Ovary (tissue), 10 donors: ENCODE measurements at places on chromosomes 12 and 14. TPM values are rescaled to one million over a fixed set of nuclear protein-coding genes. Genes with fewer than 3 reads are reported as not detected.

DNA sequence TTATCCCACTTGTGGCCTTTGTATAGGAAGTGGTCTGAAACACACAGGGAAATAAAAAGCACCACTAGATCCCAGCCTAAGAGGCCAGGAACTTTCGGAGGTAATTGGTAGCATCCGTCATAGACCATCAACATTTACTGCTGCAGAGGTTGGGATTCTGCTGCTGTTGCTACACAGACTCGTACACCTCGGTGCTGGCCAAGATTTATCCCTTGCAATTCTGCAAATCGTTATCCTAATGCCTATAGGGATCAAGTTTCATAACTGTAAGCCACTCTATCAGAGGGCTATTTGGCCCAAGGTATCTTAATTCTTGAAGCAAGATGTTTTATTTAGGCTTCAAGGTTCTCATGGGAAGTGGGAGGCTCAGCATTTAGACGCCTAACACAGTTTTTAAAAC, 913.6 kb downstream of the GALC start:
- DNase-seq = no peak

DNA sequence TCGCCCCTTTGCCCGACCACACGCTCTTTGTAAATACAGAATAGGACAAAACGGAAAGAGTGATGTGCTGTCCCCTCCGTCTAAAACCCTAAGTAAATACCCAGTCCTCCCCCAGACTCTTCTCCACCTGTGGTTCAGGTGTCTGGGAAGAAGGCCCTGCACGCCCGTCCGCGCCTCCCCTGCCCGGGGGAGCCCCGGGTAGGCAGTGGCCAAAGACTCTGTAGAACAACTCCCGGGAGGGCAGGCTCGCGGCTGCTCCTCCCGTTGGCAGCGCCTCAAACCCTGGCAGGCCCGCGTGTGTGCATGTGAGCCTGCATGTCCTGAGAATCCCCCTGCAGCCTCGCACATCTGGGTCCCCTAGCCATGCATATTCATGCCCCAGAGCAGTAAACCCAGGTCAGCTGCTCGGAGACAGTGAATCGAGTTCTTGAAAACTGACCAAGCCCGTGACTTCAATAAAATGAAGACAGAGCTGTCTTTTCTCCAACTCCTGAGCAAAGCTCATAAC, 165.8 kb downstream of the MON2 start:
- peak; percentile 69 for DNase-seq

DNA sequence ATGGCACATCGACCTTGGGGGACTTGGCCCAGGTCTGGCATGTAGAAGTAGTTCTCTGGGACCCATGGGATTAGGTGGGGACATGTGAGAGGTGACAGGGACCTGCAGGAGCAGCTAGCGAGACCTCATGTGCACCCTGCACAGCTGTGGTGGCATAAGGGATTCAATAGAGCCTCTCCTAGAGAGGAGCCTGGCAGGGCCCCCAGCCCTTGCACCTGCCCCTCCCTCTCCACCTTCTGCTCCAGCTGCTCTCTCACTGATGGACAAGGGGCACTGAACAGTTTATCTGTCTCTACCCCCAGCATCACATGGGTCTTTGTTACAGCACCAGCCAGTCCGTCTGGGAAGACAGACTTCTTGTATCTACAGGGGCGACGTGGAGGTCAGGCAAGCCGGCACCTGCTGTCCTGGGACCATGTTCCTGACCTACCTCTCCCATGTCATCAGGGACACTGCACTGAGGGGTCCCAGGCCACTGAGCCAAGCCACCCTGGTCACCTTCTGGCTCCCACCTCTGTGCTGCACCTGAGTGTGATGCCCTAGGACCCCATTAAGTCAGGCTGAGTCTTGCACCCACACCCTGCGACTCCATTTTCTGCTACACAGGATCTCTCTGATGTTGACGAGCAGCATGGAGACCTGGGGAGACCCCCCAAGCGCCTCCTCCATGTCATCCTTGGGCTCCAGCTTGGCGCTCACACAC, 32.6 kb downstream of the DDX11 start:
- no peak for DNase-seq

ZNF26 gene
- polyA plus RNA-seq = 6.3 TPM

GPRC5D gene
- polyA plus RNA-seq = 0.22 TPM

SLC10A1 gene
- polyA plus RNA-seq = not detected

GRCh38 chr14:90509403-90509802, 112.6 kb downstream of the CALM1 start:
- DNase-seq = no peak

TCL1B gene
- not detected for polyA plus RNA-seq

GRCh38 chr12:84955298-84955697, 42.7 kb upstream of the SLC6A15 start:
- DNase-seq = no peak

DNA sequence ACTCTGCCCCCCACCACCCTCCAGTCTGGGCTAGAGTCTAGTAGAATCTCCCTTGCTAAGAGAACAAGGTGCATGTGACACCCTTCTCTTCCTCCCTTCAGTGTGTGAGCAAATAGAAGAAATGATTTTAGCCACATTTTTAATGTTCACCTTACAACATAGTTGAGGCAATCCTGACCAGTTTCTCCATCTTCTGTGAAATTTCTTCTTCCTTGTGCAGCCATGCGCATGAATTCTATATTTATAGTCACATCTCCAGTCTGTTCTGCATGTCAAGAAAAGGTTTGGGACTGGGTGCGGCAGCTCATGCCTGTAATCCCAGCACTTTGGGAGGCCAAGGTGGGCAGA, 9.5 kb upstream of the LTA4H start:
- no peak for DNase-seq

DNA sequence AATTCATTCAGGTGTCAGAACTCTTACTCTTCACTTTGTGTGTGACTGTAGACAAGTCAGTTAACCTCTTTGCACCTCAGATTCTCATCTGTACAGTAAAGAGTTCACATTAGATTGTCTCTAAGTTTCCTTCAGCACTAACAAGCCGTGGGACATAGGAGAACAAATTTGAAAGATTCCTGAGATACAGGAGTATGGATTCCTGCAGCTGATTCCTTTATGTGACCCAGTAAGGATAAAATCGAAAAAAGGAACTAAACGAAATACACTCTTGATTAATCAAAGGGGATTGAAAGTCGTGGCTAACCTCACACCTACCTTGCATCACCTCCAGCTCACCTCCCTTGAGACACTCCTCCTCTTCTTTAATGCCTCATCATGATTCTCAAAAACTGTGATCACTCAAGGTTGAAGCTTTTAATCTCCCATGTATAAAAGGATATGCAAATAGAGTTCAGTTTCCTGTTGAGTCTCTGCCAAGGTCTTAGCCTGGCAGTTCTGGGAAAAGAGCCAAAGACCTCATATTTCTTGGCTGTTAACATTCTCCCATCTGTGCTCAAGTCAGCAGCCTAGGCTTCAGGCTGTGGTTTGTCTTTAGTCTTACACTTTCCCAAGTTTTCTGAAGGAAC, 156.6 kb downstream of the DAD1 start:
- peak; percentile 40 for DNase-seq

DNA sequence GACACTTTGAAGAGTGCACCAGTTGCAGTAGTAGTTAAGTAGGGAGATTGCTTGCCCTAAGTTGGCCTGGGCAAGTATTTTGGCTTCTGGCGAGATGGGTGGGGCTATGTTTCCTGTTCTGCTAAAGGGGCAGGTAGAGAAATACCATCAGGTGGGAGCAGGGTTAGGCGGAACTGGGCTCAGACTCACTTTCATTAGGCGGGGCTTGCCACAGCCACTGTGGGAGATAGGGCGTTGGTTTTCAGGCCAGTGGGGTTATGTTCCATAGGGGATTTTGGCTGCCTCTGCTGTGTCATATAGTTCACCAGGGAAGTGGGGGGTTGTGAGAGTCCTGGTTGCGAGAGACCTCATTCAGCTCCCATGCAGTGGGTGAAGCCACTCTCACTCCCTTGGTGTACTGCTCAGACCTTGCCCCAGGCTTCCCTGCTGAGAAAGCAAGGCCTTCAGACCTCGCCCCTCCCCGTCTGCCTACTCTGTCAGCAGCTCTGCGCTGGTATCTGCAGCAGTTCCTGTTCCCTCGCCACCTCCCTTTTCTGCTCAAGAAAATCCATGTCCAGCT, 43.3 kb downstream of the AEBP2 start:
- no peak for DNase-seq

DNA sequence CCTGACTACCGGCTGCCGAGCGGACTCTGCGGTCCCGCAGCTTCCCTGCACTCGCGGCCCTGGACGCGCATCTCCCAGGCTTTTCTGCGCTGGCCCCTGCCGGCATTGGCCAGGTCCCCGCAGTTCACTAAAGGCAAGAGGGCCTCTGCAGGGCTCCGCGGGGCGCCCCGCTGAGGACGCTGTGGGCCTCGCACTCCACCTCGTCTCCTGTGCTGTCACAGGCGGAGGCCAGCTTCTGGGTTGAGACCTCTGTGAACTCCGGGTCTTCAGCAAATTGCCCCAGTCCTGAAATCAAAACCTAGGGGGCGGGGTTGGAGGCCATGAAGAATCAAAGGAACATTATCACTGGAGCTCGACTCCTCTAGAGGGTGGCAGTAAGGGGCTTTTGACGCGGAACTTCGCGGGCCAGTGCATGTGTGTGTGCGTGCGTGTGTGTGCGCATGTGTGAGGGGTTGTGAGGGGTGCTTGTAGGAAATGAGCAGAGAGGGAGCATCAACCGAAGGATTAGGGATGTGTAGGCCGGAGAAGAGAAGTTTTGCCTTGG, 68.5 kb upstream of the CAPRIN2 start:
- DNase-seq = peak; percentile 36

GSC gene
- polyA plus RNA-seq = 0.15 TPM

DNA sequence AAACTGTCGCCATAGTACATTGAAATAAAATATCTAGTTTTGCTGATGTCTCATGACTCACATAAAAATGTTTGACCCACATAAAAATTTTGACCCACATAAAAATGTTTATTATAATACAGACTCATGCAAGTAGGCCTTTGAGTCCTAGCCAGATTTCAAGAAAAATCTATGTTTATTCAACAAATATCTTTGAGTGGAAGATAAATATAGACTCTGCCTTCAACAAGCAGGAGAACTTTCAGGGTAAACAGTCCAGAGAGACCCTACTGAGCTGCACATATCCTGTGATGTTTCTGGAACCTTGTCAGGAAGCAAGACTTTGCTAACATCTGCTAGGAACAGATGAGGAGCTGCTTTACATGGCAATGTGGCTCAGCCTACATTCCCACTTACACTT, 283.1 kb downstream of the MDGA2 start:
- DNase-seq = no peak

- DNase-seq = no peak
Observed at GRCh38 chr12:105640761-105641160, 310.3 kb downstream of the C12orf75 start.

NKX2-1 gene
- not detected for polyA plus RNA-seq

FMNL3 gene
- 21.4 TPM for polyA plus RNA-seq

DCAF4 gene
- 19.7 TPM for polyA plus RNA-seq

TPH2 gene
- not detected for polyA plus RNA-seq

- DNase-seq = no peak
Observed at GRCh38 chr12:77349689-77350370, 284.5 kb upstream of the E2F7 start.

DNA sequence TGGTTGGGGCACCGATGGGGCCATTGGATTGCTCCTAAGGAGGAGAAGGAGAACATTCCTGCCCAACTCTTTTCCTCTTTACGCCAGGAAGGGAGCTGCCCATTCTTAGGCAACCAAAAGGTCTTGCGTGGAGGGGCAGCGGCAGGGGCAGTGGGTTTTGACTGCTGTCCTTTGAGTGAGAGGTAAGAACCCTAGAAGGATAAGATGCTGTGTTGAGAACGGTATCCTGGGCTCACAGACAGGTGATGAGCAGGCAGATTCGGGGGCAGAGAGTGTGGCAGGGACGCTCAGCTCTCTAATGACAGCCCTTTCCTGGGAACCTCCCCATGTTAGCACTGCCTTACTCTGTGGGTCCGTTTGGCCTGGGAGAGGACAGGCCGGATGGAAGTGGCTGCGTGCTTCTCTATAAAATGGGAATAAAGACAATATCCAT, 13.2 kb downstream of the LRTM2 start:
- no peak for DNase-seq

C12orf60 gene
- polyA plus RNA-seq = 1.9 TPM

DNA sequence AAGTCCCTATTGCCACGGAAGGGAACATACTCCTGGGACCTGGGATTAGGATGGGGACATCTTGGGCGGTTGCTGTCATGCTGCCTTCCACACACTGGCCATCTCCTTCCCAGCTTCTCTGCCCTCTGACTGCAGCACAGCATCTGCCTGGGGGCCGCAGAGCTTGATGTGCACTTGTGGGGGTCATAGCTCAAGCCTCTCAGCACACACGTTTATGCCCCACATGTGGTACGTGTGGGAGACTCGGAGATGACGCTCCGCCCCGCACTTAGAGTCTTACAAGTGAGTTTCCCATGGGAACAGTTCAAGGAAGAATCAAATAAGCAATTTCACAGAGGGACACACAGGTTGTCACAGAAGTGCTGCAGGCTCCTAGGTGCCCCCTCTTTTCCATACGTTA, 8.6 kb downstream of the ACADS start:
- no peak for DNase-seq
